Neural progenitor cell (in vitro differentiated cells): ENCODE measurements at places on chromosomes 7 and 10. TPM values are rescaled to one million over a fixed set of nuclear protein-coding genes. Genes with fewer than 3 reads are reported as not detected.
A peak's percentile ranks its signal among the peaks of the same experiment; 100 is the strongest.

DNA sequence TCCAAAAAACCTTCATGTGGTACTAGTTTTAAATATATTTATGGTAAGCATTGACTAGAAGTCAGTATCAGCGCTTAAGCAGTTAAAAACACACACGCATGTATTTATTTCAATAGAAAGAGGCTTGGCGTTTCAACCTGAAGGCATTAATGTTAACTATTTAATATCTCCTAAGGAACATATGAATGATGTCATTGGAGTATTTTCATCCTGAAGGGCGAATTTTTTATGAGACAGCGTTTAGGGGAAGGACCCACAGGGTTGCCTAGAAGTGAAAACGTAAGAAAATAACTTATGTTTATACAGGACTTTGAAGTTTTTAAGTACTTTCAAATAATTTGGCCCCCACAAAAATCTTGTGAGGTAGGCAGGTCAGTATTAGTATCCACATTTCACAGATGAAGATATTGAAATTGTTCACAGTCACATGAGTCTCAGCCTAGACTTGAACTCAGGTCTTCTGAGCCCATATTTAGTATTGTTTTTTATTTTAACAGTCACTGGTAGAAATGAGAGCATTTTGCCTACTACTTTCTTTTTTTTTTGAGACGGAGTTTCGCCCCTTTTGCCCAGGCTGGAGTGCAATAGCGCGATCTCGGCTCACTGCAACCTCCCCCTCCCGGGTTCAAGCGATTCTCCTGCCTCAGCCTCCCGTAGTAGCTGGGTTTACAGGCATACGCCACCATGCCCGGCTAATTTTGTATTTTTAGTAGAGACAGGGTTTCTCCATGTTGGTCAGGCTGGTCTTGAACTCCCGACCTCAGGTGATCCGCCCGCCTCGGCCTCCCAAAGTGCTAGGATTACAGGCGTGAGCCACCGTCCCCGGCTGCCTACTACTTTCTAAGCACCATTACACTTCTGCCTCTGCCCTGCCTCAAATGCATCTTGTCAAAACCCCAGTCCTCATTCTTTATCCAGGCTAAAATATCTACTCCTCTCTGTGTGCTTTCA, 1.8 kb downstream of the SLK start:
- H3K27me3 ChIP-seq: no peaks in the 10 kb centered on the region
- H3K27ac ChIP-seq: no peak overlapping the region
- DNase-seq: no peak
- peak overlapping the region; percentile 81 for H3K4me3 ChIP-seq

DNA sequence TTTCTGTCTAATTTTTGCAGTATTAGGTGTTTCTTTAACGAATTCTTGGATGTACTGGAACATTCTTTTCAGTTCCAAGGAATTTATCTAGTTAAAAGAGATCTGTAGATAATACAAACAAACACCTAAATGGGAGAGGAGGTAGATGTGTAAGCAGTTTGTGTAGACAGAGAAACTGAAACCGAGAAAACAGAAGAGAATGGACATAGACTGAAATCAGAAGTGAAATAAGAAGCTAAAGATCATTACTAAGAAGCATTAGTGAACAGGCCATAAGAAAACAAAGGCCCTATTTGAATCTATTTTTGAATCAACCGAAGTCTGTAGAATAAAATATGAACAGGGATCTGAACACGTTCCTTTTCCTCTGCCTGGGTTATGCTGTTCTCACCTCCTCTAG, 26.5 kb upstream of the TMEM229A start:
- H3K4me1 ChIP-seq: no peaks in the 10 kb centered on the region
- no peak for DNase-seq
- H3K27me3 ChIP-seq: no peaks in the 10 kb centered on the region
- no peak overlapping the region for H3K4me3 ChIP-seq
- no peak overlapping the region for H3K27ac ChIP-seq

GRCh38 chr10:95399183-95399582, 108.4 kb upstream of the PDLIM1 start:
- no peak overlapping the region for H3K27ac ChIP-seq
- H3K4me3 ChIP-seq: no peak overlapping the region
- H3K4me1 ChIP-seq: no peaks in the 10 kb centered on the region
- no peaks in the 10 kb centered on the region for H3K27me3 ChIP-seq
- DNase-seq: no peak
- H3K36me3 ChIP-seq: no peaks in the 10 kb centered on the region

- H3K4me3 ChIP-seq: no peak overlapping the region
- no peaks in the 10 kb centered on the region for H3K36me3 ChIP-seq
- H3K27ac ChIP-seq: no peak overlapping the region
Observed at GRCh38 chr7:36261019-36261754, 108.1 kb downstream of the EEPD1 start.

OR2F2 gene
- not detected in 2 replicates for total RNA-seq

LIPJ gene
- 0.06 and 0.39 TPM in 2 replicates for total RNA-seq
